Adrenal gland (tissue), 19 donors: ENCODE measurements at places on chromosomes 3 and 15.

DNA sequence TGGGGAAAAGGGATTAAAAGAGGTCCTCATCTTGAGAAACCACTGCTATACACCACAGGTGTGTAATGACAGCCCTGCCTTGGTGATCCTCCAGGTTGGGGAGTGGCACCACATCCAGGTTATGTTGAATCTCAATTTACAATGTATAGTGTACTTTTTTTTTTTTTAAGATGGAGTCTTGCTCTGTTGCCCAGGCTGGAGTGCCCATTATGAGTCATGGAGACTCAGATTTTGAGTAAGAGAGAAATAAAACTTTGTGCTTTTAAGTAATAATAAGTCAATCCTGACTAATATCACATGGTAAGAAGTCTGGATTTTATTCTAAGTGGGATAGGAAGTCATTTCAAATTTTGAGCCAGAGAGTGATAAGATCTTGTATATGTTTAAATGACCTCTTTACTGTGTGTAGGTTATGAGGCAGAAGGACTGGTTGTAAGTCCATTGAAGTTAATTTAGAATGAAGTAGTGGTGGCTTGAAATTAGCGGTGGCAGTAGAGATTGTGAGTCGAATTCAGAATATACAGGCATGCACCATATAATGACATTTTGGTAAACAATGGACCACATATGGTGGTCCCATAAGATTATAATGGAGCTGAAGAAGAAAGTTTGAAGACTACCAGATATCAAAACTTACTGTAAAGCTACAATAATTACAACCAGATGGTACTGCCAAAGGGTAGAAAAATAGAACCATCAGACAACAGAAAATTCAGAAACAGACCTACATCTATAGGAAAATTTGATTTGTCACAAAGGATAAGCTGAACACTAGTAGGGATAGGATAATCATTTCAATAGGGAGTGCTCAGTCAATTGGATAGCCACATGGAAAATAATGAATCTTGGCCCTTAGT lies 20.7 kb downstream of the POPDC2 start:
- peak overlapping the region; percentile 76 for H3K27ac ChIP-seq
- DNase-seq = no peak
- H3K4me1 ChIP-seq = peaks cover 38% of the 10 kb centered on the region
- H3K4me3 ChIP-seq = no peak overlapping the region
- H3K27me3 ChIP-seq = no peaks in the 10 kb centered on the region

- no peak overlapping the region for H3K27ac ChIP-seq
- no peaks in the 10 kb centered on the region for H3K27me3 ChIP-seq
- no peak overlapping the region for H3K4me3 ChIP-seq
- no peaks in the 10 kb centered on the region for H3K4me1 ChIP-seq
- no peak for DNase-seq
Observed at GRCh38 chr3:152316318-152316717, 47.6 kb downstream of the MBNL1 start.

DNA sequence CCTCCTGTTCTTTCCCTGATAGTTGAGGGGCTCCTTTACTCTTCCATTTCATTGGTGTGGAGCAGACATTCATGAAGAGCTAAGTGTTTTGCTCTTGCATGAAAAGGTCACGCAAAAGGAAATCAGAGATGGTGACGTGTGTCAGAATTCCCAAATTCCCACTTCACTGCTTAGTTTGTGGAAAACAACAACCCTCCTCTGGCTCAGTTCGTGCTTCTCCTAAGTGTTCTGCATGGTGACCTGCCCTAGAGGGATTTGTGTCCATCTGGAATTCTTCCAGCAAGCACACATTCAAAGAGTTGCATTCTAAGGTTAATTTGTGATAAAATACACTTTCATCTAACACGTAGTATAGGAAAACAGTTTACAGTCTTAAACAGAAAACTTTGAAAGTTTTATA lies 95.6 kb downstream of the IMPG2 start:
- no peak overlapping the region for H3K27ac ChIP-seq
- no peak overlapping the region for H3K4me3 ChIP-seq
- no peaks in the 10 kb centered on the region for H3K27me3 ChIP-seq
- no peaks in the 10 kb centered on the region for H3K36me3 ChIP-seq
- H3K4me1 ChIP-seq = no peaks in the 10 kb centered on the region

DNA sequence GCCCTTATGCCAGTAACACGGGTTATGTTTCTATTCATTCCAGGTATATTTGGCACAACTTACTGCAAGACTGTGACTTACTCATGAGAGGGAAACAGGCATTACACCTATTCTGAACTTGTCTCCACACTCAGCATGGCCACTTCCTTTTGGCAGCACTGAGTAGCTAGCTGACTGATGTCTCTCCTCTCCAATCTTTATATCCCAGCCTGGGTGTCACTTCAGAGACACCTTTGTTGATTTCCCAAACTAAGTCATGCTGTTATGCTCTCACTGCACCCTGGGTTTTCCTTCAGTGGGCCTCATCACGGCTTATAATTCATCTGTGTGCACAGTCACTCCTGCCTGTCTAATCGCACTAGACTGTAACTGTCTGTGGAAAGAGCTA lies 114.8 kb downstream of the MYLK start:
- H3K4me1 ChIP-seq = no peaks in the 10 kb centered on the region
- no peak overlapping the region for H3K4me3 ChIP-seq
- H3K36me3 ChIP-seq = no peaks in the 10 kb centered on the region
- no peak for DNase-seq
- no peak overlapping the region for H3K27ac ChIP-seq

- peaks cover 32% of the 10 kb centered on the region for H3K4me1 ChIP-seq
- no peak overlapping the region for H3K4me3 ChIP-seq
- H3K27ac ChIP-seq = peak overlapping the region; percentile 45
- H3K36me3 ChIP-seq = no peaks in the 10 kb centered on the region
- DNase-seq = no peak
Observed at GRCh38 chr15:51878446-51879386, 49.3 kb downstream of the TMOD3 start.

DNA sequence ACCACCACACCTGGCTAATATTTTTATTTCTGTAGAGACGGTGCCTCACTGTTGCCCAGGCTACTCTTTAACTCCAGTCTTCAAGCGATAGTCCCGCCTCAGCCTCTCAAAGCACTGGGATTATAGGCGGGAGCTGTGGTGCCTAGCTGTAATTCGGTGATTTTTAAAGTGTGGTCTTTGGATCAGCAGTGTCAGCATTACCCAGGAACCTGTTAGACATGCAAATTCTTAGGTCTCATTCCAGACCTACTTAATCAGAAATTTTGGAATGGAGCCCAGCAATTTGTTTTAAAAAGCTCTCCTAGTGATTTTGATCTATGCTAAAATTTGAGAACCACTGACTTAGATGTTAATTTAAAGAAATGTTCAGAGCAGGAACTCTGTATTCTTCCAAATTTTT lies 51.9 kb downstream of the GOLM2 start:
- H3K4me1 ChIP-seq = peaks cover 8% of the 10 kb centered on the region
- H3K36me3 ChIP-seq = no peaks in the 10 kb centered on the region
- no peak overlapping the region for H3K4me3 ChIP-seq

DNA sequence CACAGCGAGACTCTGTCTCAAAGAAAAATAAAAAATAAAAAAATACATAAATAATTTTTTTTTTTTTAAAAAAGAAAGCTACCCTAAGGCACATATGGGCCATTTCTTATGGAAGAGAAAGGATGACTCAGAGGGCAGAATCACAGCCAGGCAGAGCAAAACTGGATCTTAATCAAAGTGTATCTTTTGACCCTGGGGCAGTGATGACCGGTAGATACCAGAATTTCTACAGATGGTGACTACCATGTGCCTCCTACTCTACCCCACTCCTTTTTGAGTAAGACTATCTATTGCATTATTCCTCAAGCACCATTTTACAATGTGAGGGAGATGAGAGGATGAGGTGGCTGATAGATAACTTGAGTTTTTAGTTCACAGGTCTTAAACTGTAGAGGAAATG lies 26.0 kb downstream of the TARS3 start:
- DNase-seq = no peak
- no peaks in the 10 kb centered on the region for H3K27me3 ChIP-seq
- H3K27ac ChIP-seq = no peak overlapping the region
- no peaks in the 10 kb centered on the region for H3K36me3 ChIP-seq
- H3K4me3 ChIP-seq = no peak overlapping the region
- no peaks in the 10 kb centered on the region for H3K4me1 ChIP-seq

DNA sequence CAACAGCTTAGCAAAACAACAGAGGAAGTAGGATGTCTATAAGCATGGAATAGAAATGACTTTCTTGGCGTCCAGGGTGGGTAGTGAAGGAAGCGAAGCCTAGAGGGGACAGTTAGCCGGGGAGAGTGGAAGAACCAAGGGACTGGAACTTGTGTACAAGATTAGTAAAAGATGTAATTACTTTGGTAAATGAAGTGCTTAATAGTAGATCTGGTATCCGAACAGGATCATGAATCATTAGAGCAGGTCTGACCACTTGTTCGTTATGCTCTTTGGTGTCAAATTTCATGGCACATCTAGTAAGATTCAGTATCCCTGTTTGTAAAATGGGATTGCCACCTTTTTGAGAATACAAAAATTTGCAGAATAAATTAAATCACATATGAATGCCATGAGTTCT lies 112.5 kb upstream of the MLF1 start:
- no peak overlapping the region for H3K4me3 ChIP-seq
- H3K4me1 ChIP-seq = no peaks in the 10 kb centered on the region
- no peak for DNase-seq
- H3K27ac ChIP-seq = no peak overlapping the region
- H3K36me3 ChIP-seq = no peaks in the 10 kb centered on the region

DNA sequence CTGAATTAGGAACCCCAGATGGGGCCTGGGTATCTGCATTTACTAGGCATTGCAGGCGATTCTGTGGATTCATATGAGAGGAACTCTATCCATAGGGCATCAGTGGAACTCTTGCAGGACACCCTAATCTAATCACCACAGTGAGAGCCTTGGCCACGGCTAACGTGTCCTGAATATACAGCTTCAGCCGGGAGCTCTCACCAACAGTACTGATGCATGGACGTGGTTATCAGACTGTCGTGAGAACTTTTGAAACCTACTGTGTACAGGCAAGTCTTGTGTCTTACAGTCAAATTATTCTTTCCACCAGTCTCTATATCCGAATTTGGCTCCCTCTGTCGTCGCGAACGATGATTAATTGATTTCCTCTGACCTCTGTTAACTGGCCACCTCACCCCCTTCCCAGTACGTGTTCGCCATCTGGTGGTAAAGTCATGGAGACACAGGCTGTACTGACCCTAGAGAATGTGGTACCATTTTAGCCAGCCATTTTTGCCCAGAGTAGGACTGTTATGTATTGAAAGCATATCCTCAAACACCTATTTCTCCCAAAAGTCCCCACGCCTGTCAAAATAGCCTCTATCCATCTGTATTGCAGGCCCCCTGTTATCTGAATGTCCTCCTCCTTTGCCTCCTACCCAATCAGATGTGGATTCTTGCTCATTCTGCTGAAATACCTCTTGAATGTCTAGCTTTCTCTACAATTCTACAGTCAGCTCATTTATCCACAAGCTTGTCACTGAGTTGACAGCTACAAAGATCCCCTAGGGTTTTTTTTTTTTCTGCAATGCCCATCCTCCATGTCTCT lies 39.7 kb downstream of the GLDN start:
- no peak overlapping the region for H3K4me3 ChIP-seq
- DNase-seq = peak; percentile 68
- H3K27ac ChIP-seq = no peak overlapping the region
- H3K36me3 ChIP-seq = no peaks in the 10 kb centered on the region
- H3K27me3 ChIP-seq = no peaks in the 10 kb centered on the region
- H3K4me1 ChIP-seq = no peaks in the 10 kb centered on the region

DNA sequence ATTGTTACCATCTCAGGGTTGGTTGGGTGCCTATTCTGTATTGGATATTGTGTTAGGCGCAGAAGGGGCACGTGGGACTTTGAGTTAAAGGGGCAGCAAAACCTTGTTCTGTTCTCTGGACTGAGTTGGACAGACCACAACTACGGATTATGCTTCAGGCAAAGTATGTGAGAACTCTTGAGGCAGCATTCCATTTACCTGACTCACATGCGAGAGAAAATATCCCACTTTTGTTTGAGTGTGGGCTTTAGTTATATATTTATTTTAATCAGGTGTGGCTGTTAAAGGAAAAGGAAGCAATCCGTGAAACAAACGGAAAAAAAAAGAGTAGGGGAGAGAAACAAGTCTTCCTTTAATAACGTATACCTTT lies 627 bp upstream of the PLS1 start:
- DNase-seq = peak; percentile 12
- H3K36me3 ChIP-seq = no peaks in the 10 kb centered on the region
- H3K27me3 ChIP-seq = no peaks in the 10 kb centered on the region
- H3K4me1 ChIP-seq = no peaks in the 10 kb centered on the region

DNA sequence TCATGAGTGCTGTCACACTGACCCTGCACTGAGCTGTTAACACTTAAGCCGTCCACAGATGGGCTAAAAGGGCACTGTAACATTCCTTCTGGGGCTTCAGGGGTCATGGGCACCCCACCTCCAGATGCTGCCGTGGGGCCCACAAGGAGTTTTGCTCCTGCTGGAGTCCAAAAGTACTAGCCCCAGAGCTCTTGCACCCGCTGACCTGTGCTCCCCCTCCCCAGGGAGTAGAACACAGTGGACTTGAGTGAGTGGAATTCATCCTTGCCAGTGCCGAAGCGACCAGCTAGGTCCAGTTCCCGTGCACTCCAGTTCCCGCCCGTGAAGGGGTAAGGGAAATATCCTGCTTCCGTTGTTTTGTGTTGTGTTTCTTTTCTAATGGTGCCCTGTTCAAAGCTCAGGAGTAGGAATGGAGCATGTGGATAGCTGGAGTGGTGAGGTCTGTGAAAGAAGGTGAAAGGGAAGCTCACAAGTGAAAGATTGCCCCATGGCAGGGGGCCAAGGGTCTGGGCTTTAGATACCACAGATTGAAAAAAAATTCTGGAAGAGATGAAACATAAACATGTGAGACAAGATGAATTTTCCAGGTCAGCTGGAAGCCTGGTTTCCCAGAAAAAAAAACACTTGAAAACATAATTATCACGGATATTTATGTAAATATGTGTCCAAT lies 36.6 kb downstream of the SLCO2A1 start:
- no peak overlapping the region for H3K4me3 ChIP-seq
- H3K4me1 ChIP-seq = no peaks in the 10 kb centered on the region
- DNase-seq = no peak
- H3K27me3 ChIP-seq = no peaks in the 10 kb centered on the region
- H3K36me3 ChIP-seq = no peaks in the 10 kb centered on the region

- H3K36me3 ChIP-seq = no peaks in the 10 kb centered on the region
- H3K27ac ChIP-seq = no peak overlapping the region
- H3K4me1 ChIP-seq = no peaks in the 10 kb centered on the region
- no peak for DNase-seq
Observed at GRCh38 chr15:45132844-45133560, 3.2 kb downstream of the DUOX1 start.

- no peak for DNase-seq
- H3K4me3 ChIP-seq = no peak overlapping the region
- H3K27ac ChIP-seq = no peak overlapping the region
Observed at GRCh38 chr3:71998995-71999673, 214.2 kb upstream of the PROK2 start.

DNA sequence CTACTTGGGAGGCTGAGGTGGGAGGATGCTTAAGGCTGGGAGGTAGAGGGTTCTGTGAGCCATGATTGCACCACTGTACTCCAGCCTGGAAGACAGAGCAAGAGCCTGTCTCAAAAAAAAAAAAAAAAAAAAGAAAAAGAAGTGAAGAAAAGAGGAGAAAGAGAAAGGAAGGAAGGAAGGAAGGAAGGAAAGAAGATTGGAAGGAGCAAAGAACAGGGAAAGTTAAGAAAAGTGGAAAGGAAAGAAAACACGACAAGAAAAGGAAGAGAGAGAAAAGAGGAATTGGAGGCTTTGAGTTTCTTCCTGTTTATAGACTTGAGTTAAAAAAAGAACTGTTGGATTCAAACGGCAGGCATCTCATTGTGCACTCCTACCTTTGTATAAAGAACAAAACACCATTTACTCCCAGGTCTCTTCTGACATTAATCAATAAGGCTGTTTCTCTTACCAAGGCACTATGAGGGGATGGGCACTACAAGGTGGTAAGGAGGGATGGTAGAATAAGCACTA lies 73.5 kb downstream of the EDEM1 start:
- H3K4me1 ChIP-seq = no peaks in the 10 kb centered on the region
- no peak overlapping the region for H3K27ac ChIP-seq
- no peak overlapping the region for H3K4me3 ChIP-seq
- no peaks in the 10 kb centered on the region for H3K27me3 ChIP-seq
- DNase-seq = no peak
